Inflammatory macrophage (primary cell): ENCODE measurements at places on chromosomes 6 and 20.
A peak's percentile ranks its signal among the peaks of the same experiment; 100 is the strongest.

DNA sequence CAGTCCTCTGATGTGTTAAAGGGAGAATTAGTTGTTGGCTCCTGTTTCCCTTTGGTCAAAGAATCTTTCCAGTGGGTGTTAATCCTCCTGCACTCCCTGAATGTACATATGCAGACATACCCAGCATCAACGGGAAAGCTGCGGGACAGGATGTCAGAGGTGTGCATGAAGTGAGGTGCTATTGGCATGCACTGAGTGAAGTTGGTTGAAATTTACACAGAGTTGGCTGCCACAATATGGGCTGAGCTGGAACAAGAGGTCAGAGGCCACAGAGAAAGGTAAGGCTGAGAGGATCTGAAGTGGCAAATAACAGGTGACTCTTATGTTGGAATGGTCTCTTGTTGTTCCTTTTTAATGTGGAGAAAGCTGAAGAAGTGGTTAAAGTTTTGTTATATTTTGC is 82.7 kb upstream of the AKIRIN2 start:
- no peak for DNase-seq

GRCh38 chr20:38132156-38132909 is 32.7 kb downstream of the TGM2 start:
- no peak for DNase-seq

- DNase-seq: peak; percentile 12
Observed at GRCh38 chr20:17854307-17854903, 114.2 kb downstream of the SNX5 start.

DNA sequence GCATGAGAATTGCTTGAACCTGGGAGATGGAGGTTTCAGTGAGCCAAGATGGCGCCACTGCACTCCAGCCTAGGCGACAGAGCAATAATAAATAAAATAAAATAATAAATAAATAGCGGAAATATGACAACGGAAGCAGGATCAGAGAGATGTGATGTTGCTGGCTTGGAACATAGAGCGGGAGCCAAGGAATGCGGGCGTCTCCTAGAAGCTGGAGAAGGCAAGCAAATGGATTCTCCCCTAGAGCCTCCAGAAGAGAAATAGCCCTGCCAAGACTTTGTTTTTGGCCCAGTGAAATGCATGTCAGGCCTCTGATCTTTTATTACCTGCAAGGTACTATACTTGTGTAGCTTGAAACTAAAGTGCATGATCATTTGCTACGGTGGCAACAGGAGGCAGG is 12.4 kb downstream of the KIAA1755 start:
- DNase-seq: no peak

GRCh38 chr20:9121211-9121610 is 52.3 kb downstream of the PLCB4 start:
- DNase-seq: no peak

- no peak for DNase-seq
Observed at GRCh38 chr20:39516964-39517363, 554.8 kb downstream of the DHX35 start.

DNA sequence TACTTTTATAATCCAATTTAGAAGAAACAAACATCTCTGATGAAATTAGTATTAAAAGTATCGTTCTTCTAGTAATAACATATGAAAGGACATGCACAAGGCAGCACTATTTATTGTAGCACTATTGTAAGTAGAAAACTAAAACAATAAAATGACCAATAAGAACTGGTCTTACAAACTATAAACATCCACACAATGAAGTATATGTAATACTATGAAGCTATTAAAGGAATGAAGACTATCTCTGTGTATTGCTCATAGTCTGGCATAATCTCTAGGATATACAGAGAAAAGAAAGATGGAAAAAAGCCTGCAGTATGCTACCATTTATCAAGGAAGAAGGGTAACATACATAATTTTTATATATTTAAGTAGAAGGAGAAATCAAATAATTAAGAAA is 16.7 kb downstream of the LCA5 start:
- no peak for DNase-seq

GRCh38 chr6:105270511-105270910 is 90.7 kb upstream of the POPDC3 start:
- no peak for DNase-seq

DNA sequence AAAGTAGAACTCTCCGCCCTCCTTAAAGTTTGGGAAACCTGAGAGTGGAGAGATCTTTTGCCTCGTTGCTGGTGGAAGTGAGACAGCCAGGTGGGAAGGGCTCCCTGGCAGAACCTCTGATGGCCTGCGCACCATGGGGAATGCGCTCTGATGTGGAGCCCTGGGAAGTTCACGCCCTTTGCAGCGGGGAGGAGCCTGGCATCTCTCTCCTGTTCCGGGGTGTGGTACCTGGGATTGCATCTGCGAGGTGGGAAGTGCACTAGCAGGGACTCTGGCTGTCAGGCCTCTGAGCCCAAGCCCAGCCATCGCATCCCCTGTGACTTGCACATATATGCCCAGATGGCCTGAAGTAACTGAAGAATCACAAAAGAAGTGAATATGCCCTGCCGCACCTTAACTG is 159.8 kb downstream of the AKAP7 start:
- no peak for DNase-seq

DNA sequence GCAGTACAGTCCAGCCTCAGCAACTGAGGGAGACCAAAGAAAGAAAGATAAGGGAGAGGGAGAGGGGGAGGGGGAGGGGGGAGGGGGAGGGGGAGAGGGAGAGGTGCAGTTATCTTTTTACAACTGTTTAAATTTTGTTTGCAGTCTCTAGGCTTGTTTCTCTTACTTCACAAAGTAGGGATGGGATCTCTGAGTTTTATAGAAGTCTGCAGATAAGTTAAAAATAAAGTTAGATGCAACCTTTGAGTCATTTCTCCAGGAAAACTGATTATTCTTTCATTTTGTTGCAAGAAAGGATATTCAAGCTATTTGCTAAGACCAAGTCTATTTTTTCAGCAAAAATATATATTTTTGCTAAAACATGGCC is 487.3 kb downstream of the ADGRB3 start:
- DNase-seq: no peak

- no peak for DNase-seq
Observed at GRCh38 chr20:44211177-44212039, 837 bp upstream of the OSER1 start.

GRCh38 chr20:51586005-51586440 is 43.5 kb upstream of the NFATC2 start:
- DNase-seq: peak; percentile 6

- DNase-seq: no peak
Observed at GRCh38 chr20:53036992-53037391, 64.8 kb downstream of the TSHZ2 start.

DNA sequence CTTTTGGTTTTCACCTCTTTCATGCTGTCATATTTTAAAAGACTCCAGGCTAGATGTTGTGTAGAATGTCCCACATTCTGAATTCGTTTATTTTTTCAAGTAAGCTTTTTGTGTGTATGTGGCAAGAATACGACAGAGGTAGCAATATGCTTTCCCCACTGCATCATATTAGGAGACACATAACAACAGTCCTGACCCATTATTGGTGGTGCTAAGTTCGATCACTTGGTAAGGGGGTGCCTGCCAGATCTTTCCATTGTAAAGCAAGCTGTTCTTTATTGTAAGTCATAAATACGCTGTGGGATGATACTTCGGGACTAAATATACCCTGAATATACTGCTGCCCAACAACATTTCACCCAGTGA is 588 bp upstream of the NCOA3 start:
- DNase-seq: no peak

GRCh38 chr6:141675957-141676356 is 456.8 kb upstream of the GJE1 start:
- no peak for DNase-seq

DNA sequence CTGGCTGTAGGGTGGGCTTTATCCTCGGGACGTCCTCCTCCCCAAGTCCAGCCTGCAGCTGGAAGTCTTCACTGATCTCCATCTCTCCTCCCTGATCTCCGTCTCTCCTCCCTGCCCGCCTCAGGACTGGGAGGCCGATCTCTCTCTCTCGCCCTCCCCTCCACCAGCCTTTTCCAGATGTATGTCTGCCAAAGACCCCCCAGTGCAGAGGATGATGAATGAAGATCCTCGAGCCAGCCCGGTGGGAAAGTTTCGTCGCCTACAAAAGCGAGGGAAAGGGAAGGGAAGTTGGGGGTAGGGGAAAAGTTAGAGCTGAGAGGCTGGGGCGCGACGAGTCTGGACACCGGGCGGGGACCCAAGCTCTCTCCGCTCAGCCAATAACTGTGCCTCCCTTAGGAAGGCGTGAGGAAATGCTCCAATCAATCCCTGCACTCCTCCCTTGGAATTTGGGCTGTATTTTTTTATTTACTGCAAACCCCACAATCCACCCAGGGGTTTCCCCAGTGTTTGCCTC is 595 bp upstream of the SRF start:
- DNase-seq: no peak

GRCh38 chr6:17178326-17178725 is 76.5 kb downstream of the STMND1 start:
- DNase-seq: no peak

- peak; percentile 49 for DNase-seq
Observed at GRCh38 chr6:79208816-79209215, 25.7 kb downstream of the HMGN3 start.

GRCh38 chr20:40519918-40520317 is 169.1 kb downstream of the MAFB start:
- DNase-seq: peak; percentile 59

- peak; percentile 66 for DNase-seq
Observed at GRCh38 chr6:34332251-34333198, 59.9 kb downstream of the NUDT3 start.

DNA sequence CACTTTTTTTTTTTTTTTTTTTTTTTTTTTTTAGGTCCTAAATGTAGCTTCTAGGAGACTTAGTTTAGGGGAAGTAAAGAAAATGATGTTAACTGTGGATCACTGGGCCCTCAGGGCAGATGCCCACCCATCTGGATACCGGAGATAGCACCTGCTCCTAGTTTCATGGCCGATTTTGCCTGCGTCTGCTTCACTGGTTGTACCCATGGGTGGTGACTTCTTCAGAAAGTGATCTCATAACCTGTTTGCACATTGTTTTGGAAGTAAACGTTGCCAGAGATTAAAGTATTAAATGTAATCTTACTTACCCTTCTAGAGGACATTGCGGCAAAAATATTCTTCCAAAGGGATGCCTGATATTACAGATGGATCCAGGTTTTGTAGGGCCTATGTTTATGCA is 79.8 kb upstream of the SGK1 start:
- DNase-seq: no peak

DNA sequence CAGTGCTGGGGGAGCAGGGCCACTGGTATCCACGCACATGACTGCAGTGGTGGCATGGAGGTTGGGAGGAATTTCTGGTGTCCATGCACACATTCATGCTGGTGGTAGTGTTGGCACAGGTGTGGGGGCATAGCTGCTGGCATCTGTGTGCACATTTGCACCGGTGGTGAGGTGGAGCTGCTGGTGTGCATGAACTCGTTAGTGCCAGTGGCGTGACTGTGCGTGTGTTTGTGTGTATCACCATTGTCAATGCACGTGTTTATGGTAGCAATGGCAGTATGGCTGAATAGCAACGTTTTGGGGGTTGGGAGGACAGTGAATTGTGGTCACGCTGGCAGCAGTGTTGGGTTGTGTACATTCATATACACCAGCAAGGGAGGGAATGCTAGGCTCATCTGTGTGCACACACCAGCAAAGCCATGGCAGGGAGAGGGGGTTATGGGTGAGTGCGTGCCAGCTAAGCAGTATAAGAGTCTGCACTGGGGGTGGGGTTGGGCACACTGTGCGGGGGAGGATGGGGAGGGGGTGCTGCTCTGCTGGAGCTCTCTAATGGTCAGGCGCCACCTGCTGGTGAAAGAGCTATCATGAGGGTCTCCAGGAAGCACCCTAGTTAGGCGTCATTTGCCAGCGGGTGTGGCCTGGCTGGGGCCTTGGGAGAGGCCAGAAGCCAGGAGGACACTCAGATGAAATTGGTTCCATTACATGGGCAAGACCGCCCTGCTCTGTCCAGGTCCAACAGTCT is 626.1 kb upstream of the ID4 start:
- DNase-seq: no peak

DNA sequence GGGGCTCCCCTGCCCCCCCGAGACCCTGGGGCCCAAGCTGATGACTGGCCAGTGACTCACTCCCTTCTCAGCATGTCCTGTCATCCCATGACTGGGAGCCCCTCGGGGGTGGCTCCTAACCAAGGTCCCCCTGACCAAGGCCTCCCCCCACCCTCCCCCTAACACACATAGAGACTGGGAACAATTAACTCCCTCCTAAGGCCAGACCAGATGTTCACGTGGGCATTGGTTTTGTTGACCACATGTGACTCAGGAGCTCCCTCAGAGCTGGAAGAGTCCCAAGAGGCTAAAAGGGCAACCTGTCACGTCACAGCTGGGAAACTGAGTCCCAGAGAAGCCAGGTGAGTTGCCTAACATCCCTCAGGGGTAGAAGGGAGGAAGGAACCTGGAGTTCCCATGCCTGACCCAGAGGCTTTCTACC is 10.6 kb upstream of the CCN5 start:
- DNase-seq: no peak

DNA sequence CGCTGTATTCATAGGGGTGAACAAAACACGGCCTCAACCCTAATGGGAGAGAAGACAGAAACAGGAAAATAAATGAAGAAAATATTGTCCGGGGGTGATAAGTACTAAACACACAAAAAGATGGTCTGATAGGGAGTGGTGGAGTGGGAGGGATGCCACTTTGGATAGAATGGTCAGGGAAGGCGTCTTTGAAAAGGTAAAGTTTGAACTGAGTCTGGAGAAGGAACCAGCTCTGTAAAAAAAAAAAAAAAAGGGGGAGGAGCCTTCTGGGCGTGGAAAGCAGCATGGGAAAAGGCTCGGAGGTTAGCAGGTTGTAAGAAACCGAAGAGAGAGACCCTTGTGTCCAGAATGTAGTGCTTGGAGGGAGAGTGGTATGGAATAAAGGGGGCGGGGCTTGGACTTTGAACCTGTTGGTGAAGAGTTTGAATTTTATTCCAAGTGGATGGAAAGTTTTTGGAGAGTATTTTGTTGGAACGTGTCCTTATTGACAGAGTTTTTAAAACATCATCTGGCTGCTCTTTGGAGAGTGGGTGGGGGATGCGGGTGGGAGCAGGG is 1.8 kb downstream of the CHMP4B start:
- DNase-seq: peak; percentile 21

GRCh38 chr20:64083378-64083803 is 807 bp downstream of the LKAAEAR1 start:
- DNase-seq: peak; percentile 73

GRCh38 chr6:140256248-140256647 is 881.8 kb upstream of the CITED2 start:
- DNase-seq: no peak

- no peak for DNase-seq
Observed at GRCh38 chr6:42441697-42442081, 10.0 kb downstream of the TRERF1 start.

GRCh38 chr6:3835785-3836184 is 13.4 kb upstream of the FAM50B start:
- DNase-seq: no peak

- DNase-seq: no peak
Observed at GRCh38 chr6:123747515-123747914, 56.1 kb upstream of the NKAIN2 start.

- DNase-seq: no peak
Observed at GRCh38 chr6:34465531-34466241, at the start of gene PACSIN1. PACSIN1 (plus strand) TSS chr6:34466076; CDS start chr6:34526306, 60,230 bp downstream.

- peak; percentile 46 for DNase-seq
Observed at GRCh38 chr20:3218307-3218988, 9.2 kb downstream of the ITPA start.

DNA sequence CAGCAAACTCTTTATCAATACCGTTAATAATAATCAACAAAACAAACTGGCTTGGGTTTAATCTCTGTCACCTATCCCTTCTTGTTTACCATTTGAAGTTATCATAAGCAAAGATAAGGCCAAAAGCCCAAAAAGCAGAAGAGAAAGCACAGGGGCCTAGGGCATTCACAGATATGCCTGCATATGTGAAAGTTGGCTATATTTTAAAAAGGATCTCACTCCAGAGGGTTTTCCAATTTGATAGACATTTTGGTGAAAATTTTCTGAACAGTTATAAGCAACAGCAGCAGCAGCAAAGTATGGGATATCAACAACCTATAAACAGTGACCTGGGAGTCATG is 101.1 kb downstream of the ATXN1 start:
- DNase-seq: peak; percentile 28
